ENCODE measurements at places on chromosomes 4 and X. TPM values are rescaled to one million over a fixed set of nuclear protein-coding genes. Genes with fewer than 3 reads are reported as not detected.
A peak's percentile ranks its signal among the peaks of the same experiment; 100 is the strongest.

The WDR13 gene
- total RNA-seq: 20.9 TPM

The RAB40AL gene
- not detected for total RNA-seq

The GATA1 gene
- not detected for total RNA-seq

The KIT gene
- total RNA-seq: 4.6 TPM

The ZNF518B gene
- total RNA-seq: 158 TPM

The SLC10A4 gene
- 0.24 TPM for total RNA-seq

The GRID2 gene
- total RNA-seq: 0.17 TPM

The DUSP21 gene
- total RNA-seq: not detected

The CFAP99 gene
- total RNA-seq: not detected

The PPP2R2C gene
- 2.5 TPM for total RNA-seq

The FGA gene
- total RNA-seq: not detected

The PAGE2B gene
- total RNA-seq: not detected

DNA sequence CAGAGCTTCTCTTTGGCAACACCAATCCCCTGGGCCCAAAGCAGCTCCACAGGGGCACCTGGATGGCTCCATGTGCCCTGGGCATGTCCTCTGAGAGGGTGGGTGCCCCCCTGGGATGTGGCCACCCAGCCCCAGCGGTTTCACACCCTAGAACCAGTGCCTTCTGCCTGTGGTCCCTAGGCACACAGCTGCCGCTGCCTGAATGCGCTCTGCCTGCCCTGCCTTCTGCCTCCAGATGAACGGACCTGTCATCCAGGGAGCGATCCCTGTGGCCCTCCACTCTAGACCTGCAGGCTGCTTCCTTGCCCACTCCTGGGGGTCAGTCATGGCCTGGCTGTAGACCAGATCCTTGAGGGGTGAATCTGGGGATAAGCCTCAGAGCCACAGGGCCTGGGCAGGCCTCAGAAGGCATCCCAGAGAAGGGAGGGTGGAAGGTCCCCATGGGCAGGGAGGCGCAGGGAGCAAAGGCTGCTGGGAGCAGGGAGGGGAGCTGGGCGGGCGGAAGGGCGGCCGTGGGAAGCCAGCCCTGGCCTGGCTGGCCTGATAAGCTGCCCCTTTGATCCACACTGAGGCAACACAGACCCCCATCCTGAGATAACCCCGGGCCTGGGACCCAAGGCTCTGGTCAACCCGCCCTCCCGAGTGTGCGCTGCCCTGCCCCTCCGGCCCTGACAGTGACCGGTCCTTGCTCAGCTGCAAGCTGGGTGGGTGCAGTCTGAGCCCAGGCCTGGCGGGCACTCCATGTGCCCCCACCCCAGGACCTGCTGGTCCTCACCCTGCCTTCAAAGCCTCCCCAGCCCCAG, 8.1 kb upstream of the FGFR3 start:
- DNase-seq: no peak

GRCh38 chrX:10109695-10110094, 47.1 kb upstream of the CLCN4 start:
- no peak for DNase-seq

GRCh38 chrX:17214962-17215361, 160.0 kb upstream of the NHS start:
- DNase-seq: no peak

- no peak for DNase-seq
Observed at GRCh38 chrX:23633834-23634580, 33.3 kb upstream of the PRDX4 start.

DNA sequence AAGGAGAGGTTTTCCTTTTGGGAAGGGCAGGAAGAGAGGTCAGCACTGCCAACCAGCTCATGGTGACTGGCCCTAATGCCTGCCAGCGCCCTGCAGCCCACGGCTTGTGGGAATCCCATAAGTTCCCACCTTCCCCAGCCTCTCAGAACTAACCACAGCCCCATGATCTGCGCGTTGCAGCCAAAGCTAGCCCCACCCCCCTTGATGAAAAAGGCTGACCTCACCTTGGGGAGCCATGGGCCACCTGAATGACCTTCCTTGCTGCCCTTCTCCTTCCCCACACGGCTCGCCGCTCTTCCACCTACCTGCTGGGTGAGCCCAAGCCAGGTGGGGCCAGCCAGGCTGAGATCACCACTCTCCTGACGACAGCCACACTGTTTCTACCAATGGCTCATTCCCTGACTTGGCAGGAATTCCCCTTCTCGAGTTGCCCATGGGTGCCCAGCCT, 3.9 kb upstream of the ELF4 start:
- DNase-seq: no peak

DNA sequence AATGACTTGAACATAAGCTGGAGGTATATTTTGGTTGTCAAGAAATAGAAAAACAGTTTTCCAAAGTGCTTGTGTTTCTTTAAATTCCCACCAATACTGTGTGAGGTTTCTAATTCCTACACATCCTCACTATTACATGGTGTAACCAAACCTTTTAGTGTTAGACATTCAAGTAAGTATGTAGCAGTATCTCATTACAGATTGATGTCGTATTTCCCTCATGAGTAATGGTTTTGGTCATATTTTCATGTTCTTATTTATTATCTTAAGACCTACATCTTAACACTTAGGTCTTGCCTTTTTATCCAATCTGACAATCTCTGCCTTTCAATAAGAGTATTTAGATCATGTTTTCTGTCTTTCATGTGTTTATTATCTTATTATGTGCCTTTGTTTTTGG, 253.7 kb upstream of the ANXA10 start:
- no peak for DNase-seq

- no peak for DNase-seq
Observed at GRCh38 chrX:49204709-49205108, 4.7 kb upstream of the SYP start.

DNA sequence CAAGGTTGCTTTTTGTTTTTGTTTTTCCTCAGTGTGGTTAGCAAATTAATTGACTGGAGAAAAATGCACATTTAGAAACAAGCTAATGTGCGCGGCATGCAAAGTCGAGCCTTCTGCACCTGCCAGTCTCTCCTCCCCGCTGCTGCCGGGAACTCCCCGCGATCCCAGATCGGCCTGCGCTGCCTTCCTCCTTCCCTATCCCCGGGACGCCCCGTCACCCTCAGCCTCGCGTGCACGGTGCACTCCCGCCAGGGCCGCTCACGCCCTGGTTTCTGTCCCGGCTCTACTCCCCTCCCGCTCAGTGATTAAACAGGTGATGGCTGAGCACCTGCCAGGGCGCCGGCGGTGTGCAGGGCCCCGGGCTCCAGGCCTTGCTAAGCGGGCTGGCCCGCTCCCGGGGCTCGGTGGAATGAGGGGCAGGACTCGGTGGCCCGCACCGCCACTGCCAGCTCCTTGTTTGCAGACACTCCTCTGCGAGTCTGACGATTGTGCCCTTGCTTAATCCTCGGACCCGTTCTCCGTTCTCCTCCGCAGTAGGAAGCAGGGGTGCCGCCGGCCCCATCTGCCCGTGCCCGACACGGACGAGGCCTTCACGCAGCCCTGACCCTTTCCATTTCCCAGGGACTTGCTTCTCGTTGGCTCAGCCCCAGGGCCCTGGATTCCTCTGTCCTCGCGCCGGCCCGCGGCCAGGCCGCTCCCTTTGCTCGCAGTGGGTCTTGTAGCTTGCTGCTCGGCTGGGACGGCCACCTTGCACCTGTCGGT, 143.4 kb downstream of the TRIML1 start:
- peak; percentile 24 for DNase-seq

- no peak for DNase-seq
Observed at GRCh38 chr4:123579961-123580360, 183.4 kb downstream of the SPRY1 start.

DNA sequence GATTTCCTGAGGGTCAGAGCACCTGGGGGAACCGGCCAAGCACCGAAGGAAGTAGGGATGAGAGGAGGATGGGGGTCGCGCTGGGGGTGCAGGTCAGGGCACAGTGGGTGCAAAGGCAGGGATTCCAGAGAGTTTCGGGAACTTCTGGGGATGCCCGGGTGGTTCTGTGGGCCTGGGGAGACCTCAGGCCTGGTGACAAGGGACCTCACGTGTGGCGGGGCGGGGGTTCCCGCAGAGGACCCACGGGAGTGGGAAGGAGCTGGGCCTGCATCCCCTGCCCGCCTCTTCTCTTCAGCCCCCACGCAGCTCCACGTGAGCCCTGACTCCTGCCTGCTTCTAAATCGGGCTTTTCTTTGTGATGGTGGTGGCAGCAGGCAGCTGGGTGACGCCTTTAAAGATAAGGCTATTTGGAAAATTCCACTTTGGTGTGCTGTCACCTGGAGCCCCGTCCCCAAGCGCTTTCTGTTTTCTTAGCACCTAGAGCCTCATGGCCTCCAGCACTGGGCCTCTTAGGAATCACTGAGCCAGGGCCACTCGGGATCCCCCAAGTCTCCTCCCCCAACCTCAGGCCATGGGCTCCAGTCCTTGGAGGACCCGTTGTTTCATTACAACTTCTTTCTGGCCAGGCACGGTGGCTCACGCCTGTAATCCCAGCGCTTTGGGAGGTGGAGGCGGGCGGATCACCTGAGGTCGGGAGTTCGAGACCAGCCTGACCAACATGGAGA, 7.1 kb upstream of the TBC1D14 start:
- DNase-seq: no peak

GRCh38 chr4:37381040-37381668, 136.6 kb downstream of the NWD2 start:
- DNase-seq: peak; percentile 49

- peak; percentile 36 for DNase-seq
Observed at GRCh38 chr4:171947400-171947799, 134.2 kb downstream of the GALNTL6 start.

DNA sequence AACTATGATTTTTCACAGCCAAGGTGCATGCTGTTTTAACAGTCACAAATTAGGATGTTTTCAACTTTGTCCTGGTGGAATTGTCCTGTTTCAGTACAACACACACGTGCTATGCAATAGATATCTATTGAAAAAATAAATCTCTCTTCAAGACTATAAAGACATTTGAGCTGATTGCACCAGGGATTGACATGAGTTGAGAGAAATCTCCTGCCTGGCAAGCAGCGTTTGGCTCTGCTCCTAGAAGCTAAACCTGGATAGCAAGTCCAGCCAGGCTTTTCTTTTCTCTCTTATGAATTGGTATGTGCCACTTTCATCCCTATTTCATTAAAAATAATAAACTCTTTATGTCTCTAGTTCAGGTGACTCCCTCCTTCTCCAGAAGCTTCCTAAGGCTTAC, 16.6 kb upstream of the NPNT start:
- no peak for DNase-seq

DNA sequence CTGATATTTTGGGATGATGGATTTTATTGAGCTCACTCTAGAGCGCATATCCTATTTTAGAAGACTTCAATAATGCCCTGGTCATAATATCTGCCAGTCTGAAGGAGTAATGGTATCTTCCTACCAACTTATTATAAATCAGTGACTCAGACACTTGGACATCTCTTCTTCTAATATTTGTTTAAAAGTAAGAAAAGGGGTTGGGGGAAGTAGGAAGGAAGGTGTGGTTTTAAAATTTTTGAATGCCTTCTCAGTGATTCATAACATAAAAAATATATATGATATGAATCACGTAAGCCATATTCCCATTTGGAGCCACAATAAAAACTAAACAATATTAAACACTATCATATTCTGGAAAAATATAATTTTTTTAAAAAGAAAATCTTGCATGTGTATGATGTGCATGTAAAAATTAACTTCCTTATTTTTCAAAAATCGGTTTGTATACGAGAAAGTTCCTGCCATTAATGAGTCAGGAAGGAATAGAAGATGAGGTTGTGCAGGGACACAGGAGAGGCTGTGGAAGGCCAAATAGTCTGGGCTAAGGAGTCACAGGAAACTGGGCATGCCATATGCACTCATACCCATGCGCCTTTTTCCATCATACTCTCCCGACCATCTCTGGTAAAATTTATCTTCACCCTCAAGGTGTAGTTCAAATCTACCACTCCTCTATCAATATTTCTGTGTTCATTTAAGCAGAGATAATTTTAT, 286.5 kb downstream of the EPHA5 start:
- no peak for DNase-seq

- no peak for DNase-seq
Observed at GRCh38 chr4:185559915-185560281, 24.6 kb upstream of the PDLIM3 start.

- no peak for DNase-seq
Observed at GRCh38 chrX:149453906-149454822, 50.9 kb downstream of the IDS start.

DNA sequence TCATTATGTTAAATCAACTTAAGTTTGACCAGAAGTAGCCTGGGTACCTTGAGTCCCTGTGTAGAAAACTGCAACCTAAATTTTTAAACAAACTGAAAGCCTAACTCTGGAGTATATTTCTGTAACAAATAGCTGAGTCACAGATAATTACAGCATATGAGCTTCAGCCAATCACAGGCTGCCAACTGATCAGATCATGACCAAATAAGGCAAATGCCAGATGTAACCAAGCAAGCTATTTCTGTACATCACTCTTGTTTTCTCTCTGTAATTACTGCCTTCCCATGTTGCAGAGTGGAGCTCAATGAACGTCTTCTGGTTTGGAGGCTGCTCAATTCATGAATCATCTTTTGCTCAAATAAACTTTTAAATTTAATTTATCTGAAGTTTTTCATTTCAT, 980.9 kb upstream of the DIAPH2 start:
- DNase-seq: no peak

GRCh38 chr4:148265627-148266026, 176.6 kb downstream of the NR3C2 start:
- no peak for DNase-seq

- no peak for DNase-seq
Observed at GRCh38 chr4:45679411-45679810, 444.4 kb downstream of the GABRG1 start.

GRCh38 chr4:40629401-40630334, at the start of gene RBM47:
Gene RBM47 (minus strand): TSS chr4:40629864. CDS start chr4:40438893, 190,971 bp downstream.
- DNase-seq: peak; percentile 78

DNA sequence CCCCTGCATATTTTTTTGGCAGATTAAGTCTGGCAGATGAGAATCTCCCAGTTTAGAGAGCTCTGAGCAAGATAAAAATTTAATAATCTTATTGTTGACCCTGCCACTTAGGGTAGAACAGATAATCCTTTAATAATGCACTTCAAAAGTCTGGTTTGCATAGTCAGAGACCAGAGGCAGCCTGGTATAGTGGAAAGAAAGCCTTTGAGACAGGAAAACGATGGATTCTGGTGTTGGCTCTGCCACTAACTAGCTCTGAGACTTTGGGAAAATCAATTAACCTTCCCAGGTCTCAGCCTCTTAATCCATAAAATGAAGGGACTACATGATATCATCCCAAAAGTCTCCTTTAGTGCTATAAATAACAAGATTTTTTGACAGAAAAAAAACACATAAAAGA, 824.5 kb downstream of the STIM2 start:
- no peak for DNase-seq

DNA sequence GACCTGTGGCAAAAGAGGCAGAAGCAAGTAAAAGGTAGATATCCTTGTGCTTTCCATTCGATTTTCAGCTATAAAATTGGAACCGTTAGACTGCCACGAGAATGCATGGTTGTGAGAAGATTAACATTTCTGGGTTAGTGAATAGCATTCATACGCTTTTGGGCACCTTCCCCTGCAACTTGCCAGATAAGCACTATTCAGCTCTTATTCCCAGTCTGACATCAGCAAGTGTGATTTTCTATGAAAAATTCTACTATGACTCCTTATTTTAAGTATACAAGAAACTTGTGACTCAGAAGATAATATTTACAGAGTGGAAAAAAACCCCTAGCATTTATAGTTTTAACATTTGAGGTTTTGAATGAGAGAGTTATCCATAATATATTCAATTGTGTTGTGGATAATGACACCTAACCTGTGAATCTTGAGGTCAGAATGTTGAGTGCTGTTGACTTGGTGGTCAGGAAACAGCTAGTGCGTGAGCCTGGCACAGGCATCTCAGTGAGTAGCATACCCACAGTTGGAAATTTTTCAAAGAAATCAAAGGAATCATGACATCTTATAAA, 3.9 kb downstream of the FGB start:
- no peak for DNase-seq

GRCh38 chr4:7850489-7850888, 89.2 kb downstream of the AFAP1 start:
- peak; percentile 20 for DNase-seq

Measured in neural progenitor cell (in vitro differentiated cells).